ENCODE measurements at places on chromosomes 5 and 9.

GRCh38 chr5:159586921-159587320 is 256.6 kb upstream of the IL12B start:
- DNase-seq: no peak

DNA sequence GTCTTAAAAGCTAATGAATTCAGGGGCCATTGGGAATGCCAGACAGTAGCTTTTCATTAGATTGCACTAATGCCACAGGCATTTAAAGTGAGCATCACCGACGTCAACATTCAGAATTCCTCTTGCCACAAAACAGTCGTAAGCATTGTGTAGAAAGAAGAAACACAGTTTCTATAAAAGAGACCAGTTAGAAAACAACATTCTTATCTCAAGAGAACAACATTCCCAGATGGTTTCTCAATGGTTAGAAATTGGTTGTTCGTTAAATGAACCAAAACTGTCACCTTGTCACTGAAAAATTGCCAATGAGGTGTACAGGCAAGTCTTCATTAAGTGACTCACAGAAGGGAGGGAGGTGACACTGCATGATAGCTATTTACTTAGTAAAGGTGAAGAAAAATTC is 401.6 kb upstream of the PRR16 start:
- no peak for DNase-seq

- peak; percentile 10 for DNase-seq
These were observed 6.9 kb upstream of the NUDT12 start for GRCh38 chr5:103569313-103570060.

- DNase-seq: peak; percentile 83
These were observed 7.2 kb upstream of the RNF38 start for GRCh38 chr9:36407122-36407723.

- no peak for DNase-seq
These were observed 150.0 kb upstream of the PTCH1 start for GRCh38 chr9:95666785-95667155.
